GM13976 (cell line): ENCODE measurements at places on chromosomes 13 and 19.

DNA sequence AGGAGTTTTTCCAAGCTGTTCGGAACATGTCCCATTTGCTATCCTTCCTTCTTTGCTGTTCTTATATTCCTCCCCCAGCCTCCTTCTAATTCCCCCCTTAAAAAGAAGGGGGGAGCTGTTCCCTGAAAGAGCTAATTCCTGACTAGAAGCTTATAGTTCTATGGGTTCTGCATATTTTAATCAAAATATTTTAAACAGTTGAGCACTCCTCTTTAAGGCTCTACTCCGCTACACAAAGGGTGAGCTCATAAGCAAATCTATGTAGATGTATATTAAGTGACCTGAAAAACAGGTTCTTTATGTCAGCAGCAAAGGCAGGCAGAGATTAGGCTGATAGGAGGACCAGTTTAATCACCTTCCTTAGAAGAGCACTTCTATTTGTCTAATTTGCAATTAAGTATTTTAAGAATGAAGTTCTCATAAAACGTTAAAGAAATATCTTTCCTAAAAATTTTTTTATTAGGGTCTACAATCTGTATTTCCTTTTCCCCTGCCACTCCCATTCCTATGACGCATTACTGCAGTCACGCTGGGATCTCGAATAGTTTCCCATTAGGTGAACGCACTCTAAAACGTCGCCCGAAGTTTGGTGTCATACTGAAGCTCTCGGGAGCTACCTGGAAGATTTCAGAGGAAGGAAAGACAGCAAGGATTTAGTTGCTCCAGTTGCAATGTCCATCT, 5.2 kb downstream of the EFNB2 start:
- no peak for DNase-seq

DNA sequence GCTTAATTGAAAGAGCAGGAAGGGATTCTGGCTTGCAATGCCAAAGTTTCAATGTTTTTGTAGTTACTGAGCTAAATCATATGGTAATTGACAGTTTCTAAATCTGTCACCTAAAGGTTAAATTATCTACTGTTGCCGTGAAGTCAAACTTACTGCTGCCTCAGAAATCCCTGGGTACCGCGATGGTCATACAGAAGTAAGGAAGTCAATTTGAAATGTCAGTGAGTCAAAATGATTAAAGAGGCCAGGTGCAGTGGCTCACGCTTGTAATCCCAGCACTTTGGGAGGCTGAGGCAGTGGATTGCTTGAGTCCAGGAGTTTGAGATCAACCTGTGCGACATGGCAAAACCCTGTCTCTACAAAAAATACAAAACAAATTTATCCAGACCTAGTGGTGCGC, 48.8 kb upstream of the TPM4 start:
- DNase-seq, result no peak

GRCh38 chr13:97288486-97288900, 66.4 kb downstream of the MBNL2 start:
- DNase-seq, result no peak

- DNase-seq, result no peak
Observed at GRCh38 chr13:39887387-39887786, 231.9 kb downstream of the COG6 start.

DNA sequence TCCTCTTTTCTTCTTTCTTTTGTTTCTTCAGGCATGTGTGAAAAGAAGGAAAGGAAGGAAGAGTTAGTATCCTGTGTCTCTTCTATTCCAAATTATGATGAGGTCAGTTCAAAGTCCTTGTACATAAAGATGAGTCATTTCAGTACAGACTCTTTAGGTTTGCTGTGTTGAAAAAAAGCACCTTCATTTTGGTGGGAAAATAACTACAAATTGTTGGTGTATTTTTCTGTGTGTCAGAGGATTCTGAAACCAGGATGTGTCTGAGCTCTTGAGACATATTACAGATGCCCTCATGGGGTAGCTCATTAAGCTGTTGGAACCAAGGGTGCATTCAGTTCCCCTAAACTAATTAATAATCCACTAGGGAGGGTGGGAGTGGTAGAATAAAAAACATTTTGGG, 5.8 kb upstream of the HSPH1 start:
- no peak for DNase-seq

DNA sequence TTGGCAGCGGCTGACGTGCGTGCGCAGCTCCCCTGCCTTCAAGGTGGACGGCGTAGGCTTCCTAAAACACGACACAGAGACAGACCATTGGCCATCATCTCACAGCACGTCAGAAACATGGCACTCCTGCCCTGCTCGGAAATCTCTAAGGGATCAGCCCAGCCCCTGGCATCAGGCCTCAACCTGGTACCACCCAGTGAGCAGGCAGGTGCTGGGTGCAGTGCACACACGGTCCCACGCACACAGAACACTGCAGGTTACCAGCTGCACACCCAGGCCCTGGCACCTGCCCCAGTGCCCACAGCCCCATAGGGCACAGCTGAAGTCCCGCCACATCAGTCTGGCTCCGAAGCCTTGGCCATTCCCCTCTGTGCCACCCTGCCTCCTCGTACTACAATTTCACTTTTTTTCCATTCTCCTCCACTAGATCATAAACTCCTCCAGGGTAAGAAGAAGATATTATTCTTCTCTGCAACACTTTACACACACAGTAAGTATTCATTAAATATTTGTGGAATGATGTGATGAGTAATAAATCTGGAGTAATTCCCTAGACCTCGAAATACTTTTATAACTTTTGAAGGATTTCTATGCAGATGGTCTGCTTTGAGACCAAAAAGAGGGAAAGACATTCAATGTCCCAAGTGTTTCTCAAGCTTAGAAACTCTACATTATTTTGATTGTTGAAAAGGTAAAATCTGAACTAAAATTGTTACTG, 156.4 kb downstream of the COL4A1 start:
- no peak for DNase-seq

GRCh38 chr13:42836930-42837690, 55.7 kb downstream of the FAM216B start:
- DNase-seq, result no peak

DNA sequence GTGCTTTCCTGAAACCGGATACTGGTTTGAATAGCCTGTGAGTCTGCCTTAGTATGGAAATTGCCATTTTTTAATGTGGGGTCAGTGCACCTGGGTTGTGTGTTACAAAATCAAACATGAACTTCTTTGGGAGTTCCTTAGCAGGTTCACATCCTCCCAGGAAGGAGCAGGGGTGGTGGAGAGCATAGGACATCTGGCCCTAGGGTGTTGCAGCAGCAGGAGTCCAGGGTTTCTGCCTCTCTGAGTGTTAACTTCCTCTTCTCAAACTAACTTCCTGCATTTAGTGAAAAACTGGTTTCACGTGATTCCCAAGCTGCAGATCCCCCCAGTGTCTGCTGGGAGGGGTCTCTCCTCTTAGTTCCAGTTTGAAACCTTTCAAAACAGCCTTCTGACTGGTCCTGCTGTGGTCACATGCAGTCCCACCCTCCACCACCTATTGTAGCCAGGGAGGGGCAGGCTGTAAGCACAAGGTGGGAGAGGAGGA, 7.2 kb downstream of the RNASEH2B start:
- DNase-seq, result no peak

- no peak for DNase-seq
Observed at GRCh38 chr13:23705583-23705982, 135.4 kb downstream of the TNFRSF19 start.

DNA sequence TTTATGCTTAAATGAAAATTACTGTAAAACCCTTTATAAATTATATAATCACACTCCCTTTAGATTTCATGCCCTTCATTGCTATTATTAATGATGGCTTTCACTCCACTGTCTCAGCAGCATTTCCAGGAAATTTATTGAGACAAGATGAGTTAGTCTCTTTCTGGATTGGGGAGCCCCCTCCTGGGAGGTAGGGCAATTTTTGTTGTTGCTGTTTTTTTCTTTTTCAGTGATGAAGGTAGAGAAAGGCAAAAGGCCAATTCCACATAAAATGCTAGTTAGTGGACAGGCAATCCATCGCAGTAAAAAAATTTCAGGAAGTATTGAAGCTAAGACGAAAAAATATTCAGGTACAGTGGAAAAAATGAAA, 80.2 kb downstream of the TEX26 start:
- no peak for DNase-seq

GRCh38 chr13:73492811-73493210, 434.0 kb downstream of the KLF5 start:
- no peak for DNase-seq

GRCh38 chr19:2969104-2969504, 8.3 kb upstream of the TLE6 start:
- DNase-seq, result no peak
